ENCODE measurements at places on chromosomes 12 and 14.

- DNase-seq, result no peak
These were observed 57.7 kb upstream of the DYNC1H1 start for GRCh38 chr14:101906645-101907044.

DNA sequence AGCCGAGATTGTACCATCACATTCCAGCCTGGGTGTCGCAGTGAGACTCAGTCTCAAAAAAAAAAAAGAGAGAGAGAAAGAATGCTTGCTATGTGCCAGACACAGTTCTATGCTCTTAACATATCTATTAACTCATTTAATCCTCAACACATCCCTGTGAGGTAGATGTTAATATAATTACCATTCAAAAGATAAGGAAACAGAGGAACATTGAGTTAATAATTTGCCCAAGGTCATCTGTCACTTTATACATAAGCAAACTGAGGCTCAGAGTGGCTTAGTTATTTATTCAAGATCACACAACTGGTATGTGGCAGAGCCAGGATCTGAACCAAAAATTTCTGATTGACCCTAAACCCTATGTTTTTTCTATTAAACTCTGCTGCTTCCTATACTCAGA is 116.1 kb upstream of the BCAT1 start:
- DNase-seq, result no peak

DNA sequence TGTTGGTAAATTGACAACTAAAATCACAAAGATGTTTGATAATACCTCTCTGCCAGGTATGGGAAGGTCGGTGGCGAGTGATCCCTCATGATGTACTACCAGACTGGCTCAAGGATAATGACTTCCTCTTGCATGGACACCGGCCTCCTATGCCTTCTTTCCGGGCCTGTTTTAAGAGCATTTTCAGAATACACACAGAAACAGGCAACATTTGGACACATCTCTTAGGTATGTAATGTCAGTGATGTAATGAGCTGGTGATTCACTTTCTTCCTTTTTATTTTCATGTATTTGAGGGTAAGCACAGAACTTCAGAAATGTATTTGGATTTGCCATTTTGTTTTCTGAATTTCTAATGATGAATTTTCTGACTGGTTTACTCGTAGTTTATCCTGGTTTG is 42.6 kb upstream of the LRTM2 start:
- DNase-seq, result no peak

- no peak for DNase-seq
These were observed 6.3 kb upstream of the KCNJ8 start for GRCh38 chr12:21780786-21781185.

GRCh38 chr14:70906793-70907175 is 475 bp upstream of the PCNX1 start:
- DNase-seq, result no peak

- no peak for DNase-seq
These were observed 40.2 kb downstream of the LRRC74A start for GRCh38 chr14:76866456-76866855.

DNA sequence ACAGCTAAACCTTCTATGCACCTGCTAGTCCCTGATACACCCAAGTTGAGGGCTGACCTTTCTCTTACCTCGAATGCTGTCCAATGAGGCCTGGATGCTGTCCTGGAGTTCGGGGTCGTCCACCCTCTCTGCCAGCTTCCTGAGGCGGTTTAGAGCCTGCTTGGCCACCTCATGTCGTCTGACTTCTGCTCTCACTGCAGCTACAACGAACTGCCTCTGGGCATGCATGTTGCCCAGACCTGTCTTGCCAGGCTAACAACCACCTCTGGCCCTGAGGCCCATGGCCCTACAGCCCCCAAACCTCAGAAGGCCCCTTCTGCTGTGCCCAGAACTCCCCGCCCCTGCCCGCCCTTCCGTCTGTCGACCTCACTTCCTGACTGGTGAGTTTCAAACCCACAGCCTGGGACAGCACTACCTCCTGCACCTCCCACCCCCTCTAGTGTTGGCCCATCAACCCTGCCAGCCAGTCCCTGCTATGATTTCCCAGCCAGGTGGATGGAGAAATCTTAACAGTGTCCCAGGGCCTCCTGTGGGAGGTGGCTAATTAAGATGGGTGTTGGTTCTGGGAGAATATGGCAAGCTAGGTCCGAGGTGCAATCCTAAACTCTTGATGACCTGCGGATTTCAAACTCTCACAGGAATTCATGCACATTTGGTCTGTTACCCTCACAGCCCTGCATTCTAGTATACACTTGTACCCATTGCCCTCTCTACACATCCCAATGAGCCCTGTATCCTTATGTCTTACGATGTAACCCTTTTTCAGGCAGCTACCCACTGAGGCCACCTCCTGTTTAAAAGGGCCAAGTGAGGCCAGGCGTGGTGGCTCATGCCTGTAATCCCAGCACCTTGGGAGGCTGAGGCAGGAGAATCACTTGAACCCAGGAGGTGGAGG is 2.7 kb upstream of the TSPAN31 start:
- DNase-seq, result peak; percentile 86

- DNase-seq, result no peak
These were observed 701.1 kb downstream of the NOVA1 start for GRCh38 chr14:25896777-25897176.

DNA sequence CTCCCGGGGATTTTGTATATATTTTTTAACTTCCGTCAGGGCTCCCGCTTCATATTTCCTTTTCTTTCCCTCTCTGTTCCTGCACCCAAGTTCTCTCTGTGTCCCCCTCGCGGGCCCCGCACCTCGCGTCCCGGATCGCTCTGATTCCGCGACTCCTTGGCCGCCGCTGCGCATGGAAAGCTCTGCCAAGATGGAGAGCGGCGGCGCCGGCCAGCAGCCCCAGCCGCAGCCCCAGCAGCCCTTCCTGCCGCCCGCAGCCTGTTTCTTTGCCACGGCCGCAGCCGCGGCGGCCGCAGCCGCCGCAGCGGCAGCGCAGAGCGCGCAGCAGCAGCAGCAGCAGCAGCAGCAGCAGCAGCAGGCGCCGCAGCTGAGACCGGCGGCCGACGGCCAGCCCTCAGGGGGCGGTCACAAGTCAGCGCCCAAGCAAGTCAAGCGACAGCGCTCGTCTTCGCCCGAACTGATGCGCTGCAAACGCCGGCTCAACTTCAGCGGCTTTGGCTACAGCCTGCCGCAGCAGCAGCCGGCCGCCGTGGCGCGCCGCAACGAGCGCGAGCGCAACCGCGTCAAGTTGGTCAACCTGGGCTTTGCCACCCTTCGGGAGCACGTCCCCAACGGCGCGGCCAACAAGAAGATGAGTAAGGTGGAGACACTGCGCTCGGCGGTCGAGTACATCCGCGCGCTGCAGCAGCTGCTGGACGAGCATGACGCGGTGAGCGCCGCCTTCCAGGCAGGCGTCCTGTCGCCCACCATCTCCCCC is 777 bp downstream of the ASCL1 start:
- no peak for DNase-seq

- DNase-seq, result peak; percentile 56
These were observed 65.0 kb downstream of the PITPNM2 start for GRCh38 chr12:123085730-123086487.

GRCh38 chr12:107435520-107435919 is 250.1 kb upstream of the PWP1 start:
- DNase-seq, result no peak

GRCh38 chr14:92980866-92981265 is 57.9 kb downstream of the CHGA start:
- no peak for DNase-seq

Data from NAMALWA (cell line).